ENCODE measurements at places on chromosomes 7 and 10.

DNA sequence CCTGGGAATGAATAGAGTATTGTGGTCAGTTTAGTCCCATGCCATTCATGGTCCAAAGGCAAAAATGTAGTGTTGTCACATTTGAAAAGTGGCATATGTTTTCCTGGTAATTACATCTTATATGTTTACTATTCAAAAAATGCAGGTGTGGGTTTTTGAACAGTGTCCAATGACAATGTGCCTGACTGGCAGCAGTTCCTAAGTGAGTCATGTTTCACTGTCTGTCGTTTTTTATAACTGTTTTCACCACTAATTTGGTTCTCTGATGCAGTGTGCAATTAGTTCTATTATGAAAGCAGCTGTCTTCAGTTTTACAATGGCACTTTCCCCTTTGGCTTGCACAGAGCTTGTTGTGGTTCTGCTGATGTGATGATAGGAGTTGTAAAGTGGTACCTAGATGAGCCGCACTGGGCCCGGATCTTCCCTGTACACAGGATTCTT is 162.3 kb downstream of the SEM1 start:
- DNase-seq, result peak; percentile 61

- DNase-seq, result no peak
Measured at GRCh38 chr7:159144758-159145489, at the start of gene VIPR2. Gene VIPR2, minus strand, starts transcription at chr7:159144867. Its CDS starts 96 bp downstream, at chr7:159144771.

- DNase-seq, result no peak
Measured at GRCh38 chr10:37947526-37947925, 28.9 kb downstream of the ZNF25 start.

GRCh38 chr10:26696786-26697162 is 727 bp upstream of the PDSS1 start:
- DNase-seq, result no peak

GRCh38 chr7:102830197-102830596 is 81.4 kb downstream of the FAM185A start:
- no peak for DNase-seq

- DNase-seq, result no peak
Measured at GRCh38 chr10:14758994-14759664, 15.6 kb downstream of the FAM107B start.

Measured in NCI-H187 treated with DMSO at 0.1 percent for 48 hours (cell line).